Epithelial cell of proximal tubule (primary cell): ENCODE measurements at places on chromosomes 6 and 20. TPM values are rescaled to one million over a fixed set of nuclear protein-coding genes. Genes with fewer than 3 reads are reported as not detected.

The APCDD1L gene
- 0.86 and 1.7 TPM in 2 replicates for total RNA-seq

The FRK gene
- total RNA-seq = 2.0 and 8.1 TPM in 2 replicates

The OLIG3 gene
- not detected in 2 replicates for total RNA-seq

DNA sequence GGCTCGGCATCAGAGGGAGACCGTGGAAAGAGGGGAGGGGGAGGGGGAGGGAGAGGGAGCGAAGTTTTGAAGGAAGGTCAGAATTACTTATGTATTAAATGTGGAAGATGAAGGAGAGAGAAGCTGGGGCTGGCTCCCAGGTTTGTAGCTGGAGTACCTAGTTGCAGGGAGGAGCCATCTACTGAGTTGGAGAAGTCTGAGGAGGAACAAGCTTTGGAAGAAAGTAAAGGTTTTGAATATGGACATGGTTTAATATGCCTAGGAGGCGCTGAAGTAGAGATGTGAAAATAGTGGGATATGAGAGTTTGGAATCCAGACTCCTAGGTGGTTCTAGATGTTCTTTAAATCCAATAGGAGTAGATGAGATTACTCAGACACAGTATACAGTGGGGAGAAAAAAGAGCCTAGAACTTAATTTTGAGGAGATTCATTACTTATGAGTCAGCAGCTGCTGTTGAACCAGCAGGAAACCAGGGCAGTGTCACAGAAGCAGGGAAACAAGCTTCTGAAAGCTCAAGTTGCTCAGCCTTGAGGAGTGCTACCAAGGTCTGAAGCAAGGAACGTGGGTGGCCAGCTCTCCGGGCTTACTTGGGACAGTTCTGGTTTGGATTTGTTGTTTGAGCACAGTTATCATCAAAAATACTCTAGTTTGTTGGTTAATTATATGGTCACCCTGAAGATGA, 149.3 kb downstream of the UTRN start:
- peak; percentile 37 for DNase-seq

DNA sequence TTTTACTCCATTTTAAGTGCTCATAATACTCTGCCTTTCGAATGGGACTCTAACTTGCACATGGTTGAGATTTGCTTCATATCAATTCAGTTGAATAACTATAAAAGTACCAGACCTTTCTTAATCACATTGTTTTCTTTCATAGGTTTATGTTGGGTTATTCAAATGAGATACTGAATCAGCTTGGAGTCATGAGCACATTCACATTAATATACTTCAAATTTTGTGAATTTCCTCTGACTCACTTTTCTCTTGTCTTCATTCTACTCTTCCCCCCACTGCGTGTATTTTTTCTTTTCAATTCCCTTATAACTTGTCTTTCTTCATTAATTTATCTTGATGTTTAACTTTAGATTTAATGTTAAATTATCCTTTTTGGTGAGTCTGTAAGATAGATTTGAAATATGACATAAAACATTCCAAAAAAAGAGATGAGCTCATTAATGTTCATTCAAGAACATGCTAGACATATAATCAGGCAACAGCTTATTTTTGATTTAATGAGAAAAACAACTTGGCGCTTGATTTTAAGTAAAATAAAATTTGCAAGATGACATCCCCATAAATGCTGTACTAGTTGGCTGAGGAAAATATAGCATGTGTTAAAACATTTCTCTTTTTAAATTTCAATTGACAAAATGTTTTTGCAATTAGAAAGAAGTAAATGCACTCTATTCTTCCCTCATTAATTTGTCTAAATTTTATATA, 736.0 kb downstream of the CD109 start:
- DNase-seq = no peak

GRCh38 chr6:158835616-158836221, 16.6 kb upstream of the EZR start:
- no peak for DNase-seq

DNA sequence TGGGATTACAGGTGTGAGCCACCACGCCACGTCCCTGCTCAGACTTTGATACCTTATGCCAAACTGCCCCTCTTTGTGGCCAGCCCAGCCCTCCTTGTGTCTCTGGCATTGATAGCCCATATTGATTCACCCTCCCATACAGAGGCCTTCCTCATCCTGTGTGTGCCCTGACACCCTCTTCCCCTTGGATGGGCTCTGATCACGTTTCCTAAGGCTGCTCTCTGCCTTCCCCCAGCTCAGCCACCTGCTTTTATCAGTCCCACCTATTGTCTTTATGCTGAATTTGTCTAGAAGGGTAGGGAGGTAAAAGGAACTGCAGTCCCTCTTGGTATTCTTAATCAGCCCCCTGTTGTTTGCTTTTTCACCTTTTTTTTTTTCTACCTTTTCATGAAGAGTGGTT, 95.9 kb downstream of the CDKAL1 start:
- no peak for DNase-seq
